CD4-positive, alpha-beta T cell treated with Interleukin-2 at 100 ng/mL for 4 hours (primary cell): ENCODE measurements at places on chromosomes 4 and X.
A peak's percentile ranks its signal among the peaks of the same experiment; 100 is the strongest.

GRCh38 chr4:132214519-132214918 is 934.6 kb upstream of the PCDH10 start:
- DNase-seq: no peak

DNA sequence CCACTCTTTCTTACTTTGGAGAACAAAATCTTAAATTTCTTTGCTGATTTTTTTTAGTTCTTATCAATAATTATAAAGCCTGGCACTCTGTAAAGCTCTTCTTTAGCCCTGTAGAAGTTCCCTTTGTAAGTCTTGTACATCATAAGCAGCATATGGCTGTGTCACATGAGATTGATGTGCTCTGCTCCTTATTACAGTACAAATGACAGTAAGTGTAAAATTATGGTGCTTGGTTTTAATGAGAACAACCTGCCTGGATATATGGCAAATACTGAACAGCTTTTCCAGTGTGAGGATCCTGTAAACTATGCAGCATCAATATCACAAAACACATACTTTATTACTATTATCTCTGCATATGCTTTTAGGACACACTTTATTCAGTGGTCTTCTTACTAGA is 145.9 kb upstream of the GNPDA2 start:
- DNase-seq: no peak

DNA sequence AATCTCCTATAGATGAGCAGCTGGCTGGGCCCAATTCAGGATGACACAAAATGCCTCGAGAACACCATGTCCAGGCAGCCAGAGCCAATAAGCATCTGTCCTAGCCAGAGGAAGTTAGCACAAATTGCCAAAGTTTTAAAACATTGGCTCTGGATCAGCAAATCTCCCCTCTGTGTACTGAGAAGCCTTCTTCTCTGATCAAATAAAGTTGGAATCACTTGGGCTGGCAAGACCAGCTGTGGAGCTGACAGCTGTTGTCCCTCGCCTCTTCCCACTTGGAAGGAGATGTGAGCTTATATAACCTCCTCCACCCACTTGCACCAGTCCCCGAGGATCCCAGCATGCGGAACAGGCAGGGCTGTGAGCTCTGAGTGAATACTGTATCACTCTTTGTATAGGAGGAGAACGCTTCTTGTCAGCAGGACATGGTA is 183.9 kb downstream of the OPHN1 start:
- no peak for DNase-seq

GRCh38 chr4:14078326-14078725 is 450.8 kb upstream of the BOD1L1 start:
- DNase-seq: no peak

DNA sequence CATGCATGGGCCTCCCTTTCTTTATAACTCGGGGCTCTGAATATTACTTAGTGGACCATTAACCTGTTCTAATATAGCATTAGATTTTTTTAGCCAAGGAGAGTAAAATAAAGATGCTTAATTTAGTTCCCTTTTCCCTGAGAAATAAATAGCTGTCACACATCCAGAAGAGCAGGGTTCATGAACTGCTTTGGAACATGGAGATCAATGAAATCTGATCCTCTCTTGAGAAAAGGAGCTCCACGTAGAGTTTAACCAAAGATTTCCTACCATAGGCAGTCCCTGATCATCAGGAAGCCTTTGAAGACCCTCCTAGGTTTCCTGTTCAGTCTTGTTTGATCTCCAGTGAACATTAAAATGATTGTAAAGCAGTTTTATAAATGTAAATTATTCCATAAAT is 8.5 kb upstream of the PCDH19 start:
- no peak for DNase-seq

- DNase-seq: no peak
Measured at GRCh38 chr4:95289028-95289634, 259.6 kb downstream of the UNC5C start.

GRCh38 chr4:76902233-76902890 is 4.4 kb upstream of the SOWAHB start:
- no peak for DNase-seq

GRCh38 chrX:30735839-30736238 is 82.6 kb downstream of the GK start:
- DNase-seq: peak; percentile 67

GRCh38 chrX:63058204-63058603 is 292.9 kb downstream of the SPIN4 start:
- DNase-seq: no peak

- no peak for DNase-seq
Measured at GRCh38 chrX:70038951-70039350, 10.8 kb downstream of the AWAT2 start.

DNA sequence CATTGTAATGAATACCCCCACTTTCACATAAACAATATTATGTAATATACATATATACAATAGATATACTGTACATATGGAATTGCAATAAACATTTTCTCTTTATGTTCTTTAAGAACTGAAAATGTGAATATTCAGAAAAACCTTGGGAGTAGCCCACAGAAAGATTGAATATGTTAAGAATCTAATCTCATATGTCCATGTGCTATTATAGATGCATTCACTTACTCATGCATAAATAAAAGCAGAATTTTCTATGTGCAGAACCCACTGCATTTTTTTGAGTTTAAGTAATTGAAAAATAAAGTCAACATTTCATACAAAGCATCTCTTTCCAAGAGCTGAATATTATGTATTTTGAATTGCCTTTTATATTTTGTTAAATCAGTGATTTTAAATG is 902.3 kb downstream of the PCDH19 start:
- DNase-seq: no peak

DNA sequence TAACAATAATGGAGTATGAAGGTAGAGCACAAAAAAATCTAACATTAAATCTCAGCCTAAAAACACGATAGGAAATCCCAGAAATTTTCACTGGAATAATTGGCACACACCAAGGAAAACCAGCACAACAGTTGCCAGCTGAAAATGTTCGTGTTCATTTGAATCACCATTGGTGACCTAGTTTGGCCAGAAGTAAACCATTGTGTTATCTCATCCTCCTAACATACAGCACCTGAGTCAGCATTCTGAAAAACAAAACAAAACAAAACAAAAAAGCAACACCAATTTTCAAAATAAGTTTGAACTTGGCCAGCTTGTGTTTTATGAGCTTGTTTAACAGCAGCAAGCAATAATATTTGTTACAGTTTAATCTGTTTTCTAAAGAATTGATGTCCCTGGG is 41.1 kb downstream of the UCHL1 start:
- no peak for DNase-seq

DNA sequence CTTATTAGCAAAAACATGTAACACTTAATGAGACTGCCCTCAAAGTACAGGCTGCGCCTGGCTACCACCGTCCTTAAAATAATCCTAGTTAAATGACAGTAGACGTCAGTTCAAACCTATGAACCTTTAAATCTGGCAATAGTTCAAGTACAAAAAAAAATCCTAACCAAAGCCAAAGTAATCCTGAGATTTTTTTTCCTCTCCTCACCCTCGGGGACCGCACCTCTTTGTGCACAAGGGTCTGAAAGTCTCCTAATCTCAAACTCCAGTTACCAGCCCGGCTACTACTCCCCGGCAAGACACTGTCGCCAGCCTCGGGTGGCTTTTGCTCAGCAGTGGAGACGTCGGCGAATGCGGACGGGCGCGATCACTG is 439 bp downstream of the SEC31A start:
- DNase-seq: no peak

- DNase-seq: no peak
Measured at GRCh38 chr4:166838975-166839614, 395.2 kb downstream of the SPOCK3 start.

DNA sequence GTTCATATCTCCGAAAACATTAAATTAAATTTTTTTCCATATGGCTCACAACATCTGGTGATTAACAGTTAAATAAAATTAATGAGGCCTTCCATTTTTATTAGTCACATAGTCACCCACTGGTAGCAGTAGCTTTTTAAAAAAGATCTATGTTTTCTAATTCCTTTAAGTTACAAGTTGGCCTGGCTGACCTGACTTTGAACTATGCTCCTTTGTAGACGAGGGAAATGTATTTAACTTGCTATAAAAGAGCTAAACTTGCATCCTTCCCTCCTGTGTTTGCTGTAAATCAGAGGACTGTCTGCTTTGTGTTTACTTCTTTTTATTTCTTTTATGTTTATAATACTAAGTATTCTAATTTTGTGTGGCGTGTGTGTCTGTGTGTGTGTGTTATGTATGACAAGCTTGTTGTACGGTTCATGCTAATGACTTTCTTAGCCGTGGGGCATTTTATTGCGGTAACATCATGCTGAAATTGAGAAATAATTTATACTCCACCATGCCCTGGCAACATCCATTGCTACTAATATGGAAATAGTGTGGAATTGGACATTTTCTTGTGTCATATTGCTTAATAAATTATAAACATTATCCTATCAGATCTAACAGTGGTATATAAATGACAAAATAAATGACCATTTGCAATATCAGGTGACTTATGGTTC is 241.7 kb downstream of the SNCA start:
- no peak for DNase-seq

DNA sequence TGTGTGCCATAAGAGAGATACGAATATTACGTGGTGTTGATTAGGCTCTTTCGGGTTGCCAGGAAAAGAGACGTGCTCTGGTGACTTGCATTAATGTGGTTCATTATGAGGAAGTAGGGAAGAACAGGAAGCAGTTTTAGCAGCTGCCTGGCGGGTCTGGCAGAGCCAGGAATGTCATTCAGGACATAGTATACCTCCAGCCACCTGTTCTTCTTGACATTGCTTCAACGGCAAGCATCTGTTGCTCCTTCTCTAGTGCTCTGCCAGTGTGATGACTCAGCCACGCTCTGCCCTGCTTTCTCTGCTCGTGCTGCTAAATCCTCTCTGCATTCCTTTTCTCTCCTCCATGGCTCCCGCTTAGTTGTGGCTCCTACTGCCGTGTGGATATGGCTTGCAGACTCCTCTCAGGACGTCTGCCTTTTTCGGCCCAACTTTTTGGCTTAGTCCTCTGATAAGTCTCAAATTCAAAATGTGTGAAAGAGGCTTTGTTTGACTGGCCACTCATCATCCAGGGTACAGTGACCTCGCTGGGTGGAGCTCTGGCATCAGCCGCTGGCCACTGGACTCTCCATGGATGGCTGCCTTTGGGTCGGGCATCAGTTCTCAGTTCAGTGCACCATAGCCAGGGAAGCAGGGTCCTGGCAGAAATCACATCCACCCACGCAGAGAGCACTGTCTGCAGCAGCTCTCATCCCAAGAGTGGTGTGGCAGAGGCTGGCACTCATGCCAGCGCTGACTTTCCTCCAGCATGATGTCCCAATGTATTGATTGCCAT is 89.3 kb upstream of the KLF3 start:
- no peak for DNase-seq

- DNase-seq: no peak
Measured at GRCh38 chr4:112245383-112245782, 13.8 kb downstream of the AP1AR start.

DNA sequence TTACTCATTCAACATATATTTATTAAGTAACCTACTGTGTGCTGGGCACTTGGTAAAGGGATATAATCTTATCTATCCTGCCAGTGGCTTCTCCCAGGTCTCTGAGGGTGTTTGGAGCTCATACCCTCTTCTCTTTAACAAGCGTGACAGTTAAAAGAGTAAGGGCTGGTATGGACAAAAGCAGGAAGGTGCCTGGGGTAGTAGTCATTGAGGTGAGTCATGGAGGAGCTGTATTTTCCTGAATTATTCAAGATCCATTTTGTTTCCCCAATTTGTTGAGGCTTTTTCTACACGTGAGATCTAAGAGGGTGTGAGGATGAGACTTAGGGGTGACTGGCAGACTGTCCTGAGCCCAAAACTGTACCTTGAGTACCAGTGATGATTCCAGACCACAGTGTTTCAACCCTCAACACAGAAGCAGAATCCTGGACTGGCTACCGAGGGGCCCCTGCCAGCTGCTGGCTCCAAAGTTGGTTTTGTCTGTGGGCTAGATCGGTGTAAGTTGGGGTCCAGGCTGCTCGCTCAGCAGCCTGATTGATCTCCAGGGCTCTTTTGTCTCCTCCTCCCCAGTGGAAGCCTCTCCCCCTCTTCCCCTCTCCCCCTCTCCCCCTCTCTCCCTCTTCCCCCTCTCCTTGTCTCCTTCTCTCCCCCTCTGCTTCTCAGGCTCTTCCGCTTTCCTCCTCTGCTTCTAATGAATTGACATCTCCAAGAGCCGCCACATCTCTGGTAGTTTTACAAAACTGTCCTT is at the start of gene DRP2:
TSS of gene DRP2 (plus strand) at position 671 of the 748 bp plus-strand sequence. CDS start 11,862 bp downstream, outside the sequence.
- DNase-seq: no peak

GRCh38 chr4:27101126-27101525 is 240.5 kb downstream of the STIM2 start:
- DNase-seq: no peak

- no peak for DNase-seq
Measured at GRCh38 chr4:158032733-158033415, 140.0 kb downstream of the GASK1B start.

DNA sequence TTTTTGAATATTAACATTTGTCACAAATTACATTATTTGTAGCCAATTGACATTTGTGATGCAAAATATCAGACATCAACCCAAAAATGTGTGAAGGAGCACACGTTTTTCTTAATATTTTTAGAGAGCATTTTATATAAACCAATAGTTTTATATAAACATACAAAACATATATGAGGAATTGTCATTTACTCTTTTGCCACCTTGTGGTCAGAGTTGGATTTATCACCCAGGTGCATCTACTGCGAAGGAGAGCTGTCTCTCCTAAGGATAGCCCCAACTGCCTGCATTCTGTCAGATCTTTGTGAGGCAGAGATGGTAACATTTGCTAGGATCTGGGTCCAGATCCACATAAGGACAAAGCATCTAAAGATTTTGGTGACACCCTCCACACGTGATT is 2.5 kb upstream of the USP27X start:
- peak; percentile 45 for DNase-seq

- no peak for DNase-seq
Measured at GRCh38 chrX:152445926-152446325, 5.2 kb downstream of the GABRA3 start.

GRCh38 chr4:143587703-143588102 is 74.2 kb downstream of the SMARCA5 start:
- no peak for DNase-seq

- no peak for DNase-seq
Measured at GRCh38 chrX:149641835-149642234, 10.2 kb upstream of the TMEM185A start.

GRCh38 chrX:6783912-6784311 is 249.0 kb upstream of the VCX3A start:
- DNase-seq: no peak

GRCh38 chrX:24395775-24396174 is 35.3 kb downstream of the SUPT20HL1 start:
- peak; percentile 68 for DNase-seq

- no peak for DNase-seq
Measured at GRCh38 chrX:21150208-21150607, 224.0 kb upstream of the CNKSR2 start.
